ENCODE measurements at places on chromosomes 4 and X. TPM values are rescaled to one million over a fixed set of nuclear protein-coding genes. Genes with fewer than 3 reads are reported as not detected.

Gene PNMA6A
- total RNA-seq = 0.39 TPM

Gene F9
- not detected for total RNA-seq

Gene DCAF4L1
- total RNA-seq = 0.25 TPM

Gene NLRP2B
- not detected for total RNA-seq

Gene VCX3B
- total RNA-seq = not detected

Gene TIGD4
- 0.27 TPM for total RNA-seq

Gene TNMD
- not detected for total RNA-seq

Gene GC
- not detected for total RNA-seq

Gene LAMTOR3
- total RNA-seq = 28.5 TPM

Gene DCAF12L1
- not detected for total RNA-seq

Gene CHRDL1
- not detected for total RNA-seq

Gene NDP
- total RNA-seq = not detected

Gene PLS3
- 3.2 TPM for total RNA-seq

Gene BMX
- not detected for total RNA-seq

Gene KLKB1
- total RNA-seq = not detected

Gene GYPA
- not detected for total RNA-seq

Gene TLR6
- 1.5 TPM for total RNA-seq

GRCh38 chr4:4637710-4638109 lies 95.9 kb upstream of the STX18 start:
- DNase-seq = peak; percentile 47

DNA sequence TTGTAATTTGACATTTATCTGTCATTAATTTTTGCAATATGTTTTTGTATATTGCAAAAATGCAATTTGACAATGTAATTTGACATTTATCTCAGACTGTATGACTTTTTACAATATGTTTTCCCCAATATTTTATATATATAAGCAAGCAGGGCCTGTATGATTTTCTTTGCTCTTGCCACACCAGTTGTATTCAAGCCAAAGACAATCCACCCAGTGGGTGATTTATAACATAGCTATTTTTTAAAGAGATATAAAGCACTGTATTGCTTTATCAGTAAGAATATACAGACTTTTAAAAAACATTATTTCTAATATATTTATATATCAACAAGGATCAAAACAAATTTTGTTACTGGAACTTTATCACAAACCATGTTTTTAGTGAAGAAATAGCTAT lies 47.3 kb downstream of the SLIT2 start:
- DNase-seq = no peak

GRCh38 chrX:72299891-72300630 lies 5.7 kb downstream of the CITED1 start:
- DNase-seq = no peak

- peak; percentile 19 for DNase-seq
Measured at GRCh38 chrX:15269618-15270521, at the start of gene ASB9. Gene ASB9, minus strand, starts transcription at chrX:15270083. Its CDS starts 209 bp downstream, at chrX:15269874.

GRCh38 chrX:78960888-78961287 lies 15.7 kb downstream of the P2RY10 start:
- no peak for DNase-seq

DNA sequence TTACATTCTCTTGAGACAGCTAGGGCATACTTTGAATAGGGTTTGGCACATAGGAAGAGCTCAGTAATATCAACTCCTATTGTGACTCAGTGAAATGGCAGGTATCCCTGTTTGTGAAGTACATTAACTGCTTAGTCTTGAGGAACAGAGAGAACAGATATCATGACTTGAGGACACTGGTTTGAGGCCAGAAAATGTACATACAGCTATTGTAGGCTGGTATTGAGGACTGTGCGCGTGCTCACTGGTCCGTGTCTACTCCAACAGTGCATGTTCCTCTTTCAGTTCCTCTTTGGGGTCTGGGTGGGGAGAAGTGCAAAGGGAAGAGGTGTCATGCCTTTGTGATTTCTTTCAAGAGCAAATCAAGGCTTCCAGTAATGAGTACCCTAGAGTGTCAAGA lies 34.6 kb upstream of the TBC1D9 start:
- no peak for DNase-seq

GRCh38 chr4:6224735-6225134 lies 24.4 kb upstream of the JAKMIP1 start:
- DNase-seq = no peak

DNA sequence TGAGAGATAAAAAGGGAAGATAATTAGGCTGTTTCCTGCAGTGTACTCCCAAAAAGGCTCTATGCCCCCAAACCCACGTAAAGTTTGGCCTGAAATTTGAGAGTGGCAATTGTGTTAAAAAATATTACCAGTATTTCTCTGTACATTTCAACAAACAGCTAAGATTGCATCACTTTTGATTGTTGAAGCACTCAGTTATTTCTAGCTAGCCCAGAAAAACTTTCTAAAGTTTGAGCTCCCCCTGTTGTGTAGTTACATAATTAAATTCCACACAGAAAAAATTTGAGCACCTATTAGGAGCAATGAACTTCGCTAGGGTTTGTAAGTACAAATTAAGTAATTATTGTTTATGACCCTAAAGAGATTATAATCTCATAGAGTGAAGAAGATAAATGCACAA lies 109.4 kb downstream of the DLG3 start:
- no peak for DNase-seq

- no peak for DNase-seq
Measured at GRCh38 chr4:41299486-41299885, 42.8 kb downstream of the UCHL1 start.

DNA sequence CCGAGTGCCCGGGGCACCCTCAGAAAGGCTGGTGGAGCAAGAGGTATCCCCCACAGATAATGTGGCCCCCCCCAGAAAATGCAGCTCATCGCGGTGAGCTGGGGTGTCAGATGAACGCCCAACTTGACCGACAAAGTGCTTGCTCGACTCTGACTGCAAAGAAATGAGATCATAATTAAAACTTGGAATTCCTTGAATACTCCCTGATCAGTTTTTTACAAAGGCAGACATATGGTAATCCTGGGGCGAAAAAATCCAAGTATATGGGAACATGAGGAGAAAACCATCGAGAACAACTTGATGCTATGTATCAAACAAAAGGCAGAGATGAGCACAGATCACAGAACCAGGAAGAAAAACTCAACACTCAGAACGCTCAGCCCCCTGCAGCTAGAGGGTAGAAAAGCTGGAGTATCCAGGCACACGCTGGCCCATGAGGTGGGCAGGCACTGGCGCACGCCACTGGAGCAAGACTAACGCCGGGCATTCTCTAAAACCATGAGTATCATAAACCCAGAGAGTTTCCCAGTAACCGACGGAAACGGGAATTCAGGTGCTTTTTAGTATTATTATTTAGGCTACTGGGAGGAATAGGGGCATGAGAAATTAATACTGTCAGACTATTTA lies 127.3 kb downstream of the AFAP1 start:
- DNase-seq = no peak

DNA sequence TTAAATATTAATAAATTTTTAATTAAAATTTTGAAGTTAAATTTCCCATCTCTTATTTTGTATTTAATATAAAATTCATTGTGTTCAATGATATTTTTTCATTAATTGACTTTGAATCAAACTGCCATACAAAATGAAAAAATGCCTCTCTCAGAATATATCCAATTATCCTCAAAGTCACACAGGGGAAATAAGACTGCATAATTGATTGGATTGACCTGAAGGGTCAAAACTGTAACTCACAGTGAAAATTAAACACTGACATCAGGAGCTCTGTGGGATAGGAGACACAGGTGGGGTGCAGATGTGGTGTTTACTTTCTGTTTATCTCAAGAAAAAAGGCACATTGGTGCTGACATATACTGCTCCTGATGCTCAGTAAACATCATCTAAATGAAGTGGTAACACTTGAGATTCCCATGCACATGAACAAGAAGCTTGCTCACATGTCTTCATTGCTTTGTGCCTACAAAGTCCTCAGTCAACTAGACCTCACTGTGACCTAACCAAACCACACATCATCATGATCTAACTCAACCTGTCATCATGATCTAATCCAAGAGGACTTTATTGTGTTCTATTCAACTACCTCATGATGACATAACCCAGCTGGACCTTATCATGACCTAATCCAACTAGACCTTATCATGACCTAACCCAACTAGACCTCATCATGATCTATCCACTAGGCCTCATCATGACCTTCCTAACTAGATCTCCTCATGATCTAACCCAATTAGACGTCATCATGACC lies 83.7 kb downstream of the DHRSX start:
- DNase-seq = no peak

DNA sequence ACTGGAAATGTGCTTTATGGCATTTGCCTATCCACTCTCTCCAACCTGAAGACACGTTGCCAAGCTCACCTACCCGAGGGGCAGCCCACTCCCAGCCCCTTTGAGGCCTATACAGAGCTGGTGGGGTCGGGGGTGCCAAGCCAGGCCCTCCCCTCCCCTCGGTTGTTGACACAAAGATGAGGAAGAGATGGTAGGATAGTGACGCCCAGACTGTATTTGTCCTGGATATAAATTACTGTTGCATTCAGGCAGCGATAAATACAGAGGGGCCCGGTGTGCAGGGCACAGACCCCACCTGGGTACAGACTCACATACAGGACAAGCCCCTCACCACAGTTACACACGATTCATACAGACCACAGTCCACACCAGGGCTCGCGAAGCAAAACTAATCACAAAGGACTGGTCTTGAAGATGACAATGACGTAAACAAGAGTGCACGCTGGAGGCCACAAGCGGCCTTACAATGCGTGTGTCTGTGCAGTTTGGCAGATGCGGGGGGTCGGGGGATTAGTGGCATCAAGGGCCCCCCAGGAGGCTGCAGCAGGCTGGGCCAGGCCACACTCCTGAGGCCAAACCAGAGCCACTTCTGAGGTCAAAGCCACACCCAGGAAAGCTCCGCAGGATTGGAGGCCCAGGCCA lies 14.6 kb downstream of the DGKQ start:
- no peak for DNase-seq

GRCh38 chrX:131704136-131704695 lies 160.3 kb downstream of the OR13H1 start:
- DNase-seq = no peak

- no peak for DNase-seq
Measured at GRCh38 chr4:57494821-57495220, 384.6 kb upstream of the IGFBP7 start.

DNA sequence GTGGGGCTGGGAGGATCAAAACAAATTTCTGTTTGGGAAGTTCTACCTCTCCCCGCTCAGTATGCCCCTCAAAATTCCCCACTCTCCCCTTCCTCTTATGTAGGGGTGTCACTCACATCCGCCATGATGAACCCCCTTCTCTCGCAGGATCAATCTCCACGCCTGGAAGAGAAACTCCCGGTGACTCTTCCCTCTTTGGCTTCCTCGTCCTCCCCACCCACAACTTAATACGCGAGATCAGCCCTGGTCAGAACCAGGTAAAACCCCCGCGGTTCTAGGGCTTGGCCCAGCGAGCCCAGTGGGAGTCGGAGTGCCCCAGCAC lies 427 bp downstream of the LAMTOR3 start:
- no peak for DNase-seq

- no peak for DNase-seq
Measured at GRCh38 chr4:158793021-158793420, 24.2 kb downstream of the FNIP2 start.

GRCh38 chr4:186812592-186812991 lies 88.9 kb upstream of the FAT1 start:
- no peak for DNase-seq

DNA sequence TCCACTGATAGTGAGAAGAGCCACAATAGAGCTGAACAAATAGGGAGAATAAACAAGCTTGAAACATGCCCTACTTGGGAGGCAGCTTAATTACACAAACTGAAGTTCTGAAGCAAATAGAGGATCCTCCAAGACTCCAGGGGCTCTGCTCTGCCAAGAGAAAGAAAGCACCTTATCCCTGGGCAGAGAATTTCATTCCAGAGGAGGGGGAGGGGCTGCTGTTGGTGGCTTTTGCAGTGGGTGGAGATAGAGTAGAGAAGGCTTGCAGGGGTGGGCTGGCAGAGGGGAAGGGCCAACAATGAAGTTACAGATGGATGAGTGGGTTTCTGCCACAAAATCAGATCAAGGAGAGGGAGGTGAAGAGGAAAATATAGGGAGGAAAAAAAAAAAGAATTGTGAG lies 1.0 kb upstream of the LPAR4 start:
- no peak for DNase-seq

DNA sequence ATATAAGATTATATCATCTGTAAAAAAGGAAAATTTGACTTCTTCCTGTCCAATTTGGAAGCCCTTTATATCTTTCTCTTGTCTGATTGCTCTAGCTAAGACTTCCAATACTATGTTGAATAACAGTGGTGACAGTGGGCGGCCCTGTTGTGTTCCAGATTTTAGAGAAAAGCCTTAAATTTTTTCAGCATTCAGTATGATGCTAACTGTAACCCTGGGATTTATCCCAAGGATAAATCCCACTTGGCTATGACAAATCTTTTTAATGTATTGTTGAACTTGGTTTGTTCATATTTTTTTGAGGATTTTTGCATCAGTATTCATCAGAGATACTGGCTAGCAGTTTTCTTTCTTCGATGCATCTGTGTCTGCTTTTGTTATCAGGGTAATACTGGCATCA lies 217.2 kb upstream of the ARSJ start:
- no peak for DNase-seq

DNA sequence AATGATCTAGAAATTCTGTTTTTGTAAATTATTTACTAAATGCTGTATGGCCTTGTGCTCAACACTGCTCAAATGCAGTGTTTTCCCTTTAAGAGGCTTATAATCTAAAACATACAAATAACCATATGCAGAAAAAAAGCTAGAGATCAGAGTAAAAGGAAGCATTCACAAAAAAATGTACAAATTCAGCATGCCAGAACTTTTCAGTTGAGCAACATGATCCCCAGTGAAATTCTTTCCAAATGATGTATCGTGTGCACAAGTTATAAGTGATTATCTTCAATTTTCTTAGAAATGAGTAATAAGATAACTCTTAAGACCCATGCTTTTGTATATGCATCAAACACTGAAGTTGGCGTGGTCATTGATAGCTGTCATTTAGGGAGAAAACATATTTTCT lies 5.0 kb downstream of the GPC3 start:
- DNase-seq = no peak
